Naive B cell (primary cell): ENCODE measurements at places on chromosomes 2 and 18.

DNA sequence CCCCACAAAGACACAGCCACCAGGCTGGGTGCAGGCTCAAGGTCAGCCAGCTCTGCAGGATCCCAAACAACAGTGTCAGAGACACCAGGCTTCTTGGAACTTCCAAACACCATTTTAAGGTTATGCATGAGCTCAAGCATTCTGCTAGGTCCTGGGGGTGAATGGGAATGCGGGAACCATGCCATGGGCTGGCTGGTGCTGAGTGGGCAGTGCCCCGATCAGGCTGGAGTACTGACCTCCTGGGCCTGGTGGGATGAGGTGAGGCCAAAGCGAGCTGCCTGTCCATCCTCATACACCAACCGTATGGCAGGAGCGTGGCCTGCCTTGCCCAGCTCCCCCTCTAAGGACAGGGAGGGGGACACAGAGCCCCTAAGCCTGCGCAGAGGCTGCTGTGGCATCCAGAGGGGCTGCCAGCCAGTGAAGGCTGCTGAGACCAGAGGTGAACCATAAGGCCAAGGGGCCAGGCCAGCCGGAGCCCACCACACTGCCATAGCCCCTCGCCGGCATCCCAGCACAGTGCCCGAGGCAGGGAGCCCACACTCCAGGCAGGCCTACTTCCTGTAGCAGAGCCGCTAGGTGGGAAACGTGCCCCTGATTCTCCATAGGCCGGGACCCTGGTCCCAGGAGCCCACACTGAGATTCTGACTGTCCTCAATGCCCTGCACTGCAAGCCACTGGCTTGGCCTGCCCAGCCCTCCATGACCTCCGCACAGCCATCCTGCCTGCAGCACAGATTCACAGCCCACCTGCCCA is 135.0 kb downstream of the HDAC4 start:
- no peak for DNase-seq

DNA sequence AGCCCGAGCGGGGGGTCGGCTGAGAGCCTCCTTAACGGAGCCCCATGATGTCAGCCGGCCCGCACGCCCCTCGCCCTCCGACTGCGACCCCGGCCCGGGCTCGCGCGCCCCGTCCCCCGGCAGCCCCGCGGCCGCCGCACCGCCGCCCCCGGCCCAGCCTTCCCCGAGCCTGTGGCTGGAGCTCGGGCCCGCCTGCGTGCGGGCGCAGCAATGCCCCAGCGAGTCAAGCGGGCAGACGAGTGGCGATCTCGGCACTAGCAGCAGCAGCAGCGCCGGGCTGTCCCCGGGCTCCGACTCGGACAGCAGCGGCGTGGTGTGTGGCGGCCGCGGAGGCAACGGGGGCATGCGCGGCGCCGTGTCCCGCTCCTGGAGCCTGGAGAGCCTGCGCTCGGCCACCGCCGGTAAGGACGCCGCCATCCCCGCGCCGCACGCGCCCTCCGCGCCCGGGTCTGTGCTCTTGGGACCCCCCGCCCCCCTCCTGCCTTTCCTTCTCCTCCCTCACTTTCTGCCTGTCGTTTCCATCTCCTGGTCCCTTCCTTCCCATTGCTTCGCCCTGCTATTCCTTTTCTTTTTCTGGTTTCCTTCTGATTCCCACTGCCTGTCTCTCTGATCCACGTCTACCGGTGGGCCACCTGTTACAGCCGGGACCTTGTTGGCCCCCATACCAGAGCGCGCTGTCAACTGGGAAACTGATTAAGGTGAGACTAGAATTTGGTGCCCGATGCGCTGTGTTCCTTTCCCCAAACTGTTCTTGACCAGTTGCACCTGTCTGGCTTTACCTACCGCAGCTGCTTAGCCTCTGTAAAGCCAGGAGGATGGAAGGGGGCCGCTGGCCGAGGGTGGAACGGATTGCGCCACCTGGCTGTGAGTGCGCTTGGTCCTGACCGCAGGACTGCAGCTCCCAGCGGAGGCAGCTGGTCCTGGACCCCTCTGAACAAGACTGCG is 127.4 kb downstream of the ARHGEF4 start:
- no peak for DNase-seq

DNA sequence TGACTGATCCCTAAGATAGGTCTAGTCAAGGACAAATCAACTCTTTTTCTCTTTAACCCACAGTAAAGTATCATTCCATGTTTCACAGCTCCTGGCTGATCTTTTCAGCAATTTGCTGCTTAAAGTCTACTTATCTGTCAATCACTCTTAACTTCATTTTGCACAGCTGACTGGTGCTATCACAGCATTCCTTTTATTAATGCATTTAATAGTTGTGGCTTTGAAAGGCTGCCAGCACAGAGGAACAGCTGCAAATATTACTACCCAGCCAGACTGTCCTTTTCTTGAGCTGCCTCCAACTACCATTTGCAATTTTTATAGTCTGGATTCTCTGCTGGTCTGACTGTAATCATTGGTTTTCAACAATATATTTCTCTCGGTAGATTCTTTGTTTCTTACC is 303.5 kb downstream of the STK39 start:
- no peak for DNase-seq

GRCh38 chr2:100824842-100825241 is 4.9 kb downstream of the NPAS2 start:
- no peak for DNase-seq

DNA sequence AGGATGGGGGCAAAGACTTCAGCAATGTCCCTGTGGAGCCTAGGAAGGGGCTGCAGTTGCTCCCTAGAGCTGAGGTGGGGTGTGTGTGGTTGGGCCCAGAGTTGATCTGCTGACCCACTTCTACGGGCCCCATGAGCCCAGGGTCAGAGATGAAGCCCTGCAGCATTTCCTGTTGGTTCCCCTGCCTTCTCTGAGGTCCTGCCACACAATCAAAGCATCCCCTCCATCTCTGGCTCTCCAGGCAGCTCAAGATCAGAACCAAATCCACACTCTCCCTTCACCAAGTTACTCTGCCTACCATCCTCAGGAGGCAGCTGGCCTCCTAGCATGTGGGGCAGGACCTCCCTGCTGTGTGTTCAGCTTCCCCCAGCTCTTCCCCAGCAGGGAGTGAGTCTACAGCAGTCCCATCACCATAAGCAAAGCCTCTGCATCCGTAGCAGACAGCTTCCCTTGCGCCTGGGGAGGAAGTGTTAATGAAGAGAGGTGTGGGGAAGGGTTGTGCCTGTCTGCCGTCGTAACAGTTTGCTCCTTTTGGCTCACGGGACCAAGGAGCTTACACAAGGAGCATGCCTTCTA is 26.9 kb downstream of the TMEM247 start:
- DNase-seq, result no peak

- no peak for DNase-seq
Measured at GRCh38 chr18:45413180-45413836, 202.0 kb upstream of the SLC14A2 start.

DNA sequence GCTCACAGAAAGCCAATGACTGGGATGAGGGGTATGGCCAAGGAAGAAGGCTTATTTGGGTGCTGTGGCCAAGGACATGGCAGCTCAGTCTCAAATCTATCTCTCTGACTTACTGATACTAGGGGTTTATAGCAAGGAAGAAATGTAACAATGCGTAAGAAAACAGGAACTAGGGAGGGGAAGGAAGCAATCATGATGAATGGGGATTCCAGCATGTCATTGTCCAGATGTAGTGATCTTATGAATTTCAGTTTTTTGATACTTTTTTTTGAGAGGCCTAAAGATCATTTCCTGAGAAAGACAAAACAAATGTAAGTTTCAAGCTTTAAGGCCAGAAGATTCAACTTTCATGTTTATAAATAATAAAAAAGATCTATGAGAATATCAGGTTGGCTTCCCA is 298.6 kb upstream of the FAM98A start:
- no peak for DNase-seq

DNA sequence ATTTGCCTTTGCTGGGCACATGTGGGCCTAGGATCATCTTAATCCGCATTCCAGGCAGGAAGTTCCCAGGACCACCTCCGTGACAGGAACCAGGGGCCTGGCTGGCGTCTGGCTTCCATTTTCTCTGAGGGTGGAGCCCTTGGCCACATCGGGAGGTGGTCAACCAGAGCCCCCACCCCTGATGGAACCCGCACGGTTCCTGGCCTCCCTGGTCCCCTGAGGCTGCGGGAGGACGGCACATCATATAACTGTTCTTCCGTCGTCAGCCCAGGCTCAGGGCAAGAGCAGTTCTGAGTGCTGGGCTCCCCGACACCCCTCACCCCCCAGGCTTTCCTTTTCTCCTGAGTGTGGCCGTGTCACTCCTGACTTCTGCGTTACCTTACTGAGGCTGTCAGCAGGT is 13.5 kb downstream of the ESPNL start:
- no peak for DNase-seq

GRCh38 chr2:71939588-71940535 is 207.8 kb downstream of the CYP26B1 start:
- DNase-seq, result no peak

- no peak for DNase-seq
Measured at GRCh38 chr2:149860276-149860921, 272.8 kb upstream of the MMADHC start.

- DNase-seq, result no peak
Measured at GRCh38 chr2:211766689-211767088, 771.9 kb downstream of the ERBB4 start.

DNA sequence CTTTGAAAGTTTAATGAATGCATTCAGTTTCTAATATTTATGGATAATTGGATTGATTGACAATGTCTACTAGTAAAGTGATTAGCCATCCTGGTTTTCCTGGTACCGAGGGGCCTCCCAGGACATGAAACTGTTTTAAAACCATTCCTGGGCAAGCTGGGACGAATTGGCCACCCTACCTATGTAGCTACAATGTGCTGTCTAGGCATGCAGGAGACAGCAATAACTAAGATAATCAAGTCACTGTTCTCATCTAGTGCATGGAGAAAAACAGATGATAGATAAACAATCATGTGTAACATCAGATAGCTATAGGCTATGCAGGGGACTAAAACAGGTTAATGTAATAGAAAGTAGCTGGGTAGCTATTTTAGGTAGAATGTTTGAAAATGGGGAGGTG is 67.1 kb downstream of the PMAIP1 start:
- DNase-seq, result no peak

GRCh38 chr2:64402876-64403275 is 51.1 kb upstream of the LGALSL start:
- DNase-seq, result no peak

DNA sequence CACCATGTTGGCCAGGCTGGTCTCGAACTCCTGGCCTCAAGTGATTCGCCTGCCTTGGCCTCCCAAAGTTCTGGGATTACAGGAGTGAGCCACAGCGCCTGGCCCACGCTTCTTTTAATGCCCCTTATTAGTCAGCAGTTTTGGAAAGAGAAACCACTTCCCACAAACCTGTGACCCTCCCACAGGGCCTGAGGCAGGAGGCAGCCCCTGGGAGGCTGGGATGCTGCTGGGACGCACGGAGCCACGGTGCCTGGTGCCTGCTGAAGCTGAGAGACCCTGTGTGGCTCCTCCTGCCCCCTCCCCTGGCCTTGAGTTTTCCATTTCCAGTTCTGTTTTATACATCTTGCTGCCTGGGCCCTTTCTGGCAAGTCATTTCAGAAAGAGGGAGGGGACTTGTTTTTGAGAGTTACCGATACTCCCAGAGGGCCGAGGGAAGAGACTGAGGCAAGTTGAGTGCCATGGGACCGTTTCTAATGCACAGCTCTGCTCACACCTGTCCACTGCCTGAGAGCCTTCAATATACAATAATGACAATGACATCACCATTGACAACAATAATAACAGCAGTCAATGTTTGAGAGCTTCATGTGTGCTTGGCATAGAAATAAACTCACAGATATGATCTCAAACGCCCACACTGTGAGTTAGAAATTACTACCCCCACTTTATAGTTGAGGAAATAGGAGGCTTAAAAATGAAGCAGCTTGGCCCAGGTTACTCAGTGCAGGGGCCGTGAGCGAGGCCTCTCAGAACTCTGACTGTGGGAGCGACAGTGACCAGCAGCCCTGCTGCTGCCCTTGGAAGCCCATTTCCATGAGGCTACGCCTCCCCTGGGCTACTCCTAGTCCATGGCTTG is 78.1 kb upstream of the YWHAQ start:
- no peak for DNase-seq

GRCh38 chr2:206518997-206519396 is 75.7 kb downstream of the ADAM23 start:
- no peak for DNase-seq

GRCh38 chr2:79910643-79911042 is 393.9 kb downstream of the LRRTM1 start:
- DNase-seq, result no peak

DNA sequence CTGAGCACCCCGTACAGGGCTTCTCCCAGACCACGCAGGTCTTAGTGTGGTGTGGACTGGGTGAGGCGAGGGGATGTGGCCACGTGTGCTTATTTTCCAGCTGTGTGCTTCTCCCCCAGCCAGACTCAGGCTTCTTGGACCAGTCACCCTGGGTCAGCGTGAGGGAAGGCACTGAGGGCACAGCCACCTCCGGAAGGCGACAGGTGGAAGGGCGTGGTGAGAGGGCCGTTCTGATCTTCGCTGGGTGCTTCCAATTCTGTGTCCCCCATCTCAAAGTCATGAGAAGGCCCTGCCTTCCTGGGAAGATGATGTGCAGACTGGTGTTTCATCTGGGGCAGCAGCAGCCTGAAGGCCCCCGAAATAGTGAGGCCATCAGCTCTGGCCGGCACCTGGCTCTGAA is 169.7 kb upstream of the MYCN start:
- DNase-seq, result no peak

DNA sequence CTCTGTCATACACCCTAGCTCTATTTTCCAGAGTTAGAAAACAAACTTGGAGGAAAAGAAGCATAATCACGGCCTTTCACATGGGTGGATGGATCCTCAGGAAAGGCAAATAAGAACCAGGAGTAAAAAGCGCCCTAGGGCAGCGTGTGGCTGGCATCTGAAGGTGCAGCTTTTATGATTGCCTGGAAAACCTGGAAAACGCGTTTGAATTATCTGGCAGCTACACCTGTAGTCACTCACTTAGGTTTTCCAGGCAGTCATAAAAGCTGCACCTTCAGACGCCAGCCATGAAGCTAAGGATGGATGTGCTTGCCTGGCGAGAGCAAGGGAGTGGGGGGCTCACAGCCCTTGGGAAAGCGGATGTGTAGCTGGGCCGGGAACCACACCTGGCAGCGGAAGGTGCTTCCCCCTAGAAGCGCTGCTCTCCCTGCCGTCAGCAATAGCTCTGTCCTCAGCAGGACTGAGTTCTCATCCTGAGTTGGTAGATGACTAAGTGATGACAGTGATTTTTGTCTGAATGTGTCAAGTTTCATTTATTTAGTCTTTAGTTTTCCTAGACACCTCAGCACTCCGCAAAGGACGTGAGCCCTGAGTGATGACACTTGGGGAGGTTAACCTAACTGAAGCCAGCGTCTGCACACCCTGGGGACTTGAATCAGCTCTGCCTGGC is 82.0 kb downstream of the DCDC2C start:
- DNase-seq, result no peak

- DNase-seq, result no peak
Measured at GRCh38 chr2:8819194-8819593, 18.2 kb downstream of the KIDINS220 start.

- peak; percentile 15 for DNase-seq
Measured at GRCh38 chr18:22983175-22983574, 50.0 kb downstream of the RBBP8 start.

DNA sequence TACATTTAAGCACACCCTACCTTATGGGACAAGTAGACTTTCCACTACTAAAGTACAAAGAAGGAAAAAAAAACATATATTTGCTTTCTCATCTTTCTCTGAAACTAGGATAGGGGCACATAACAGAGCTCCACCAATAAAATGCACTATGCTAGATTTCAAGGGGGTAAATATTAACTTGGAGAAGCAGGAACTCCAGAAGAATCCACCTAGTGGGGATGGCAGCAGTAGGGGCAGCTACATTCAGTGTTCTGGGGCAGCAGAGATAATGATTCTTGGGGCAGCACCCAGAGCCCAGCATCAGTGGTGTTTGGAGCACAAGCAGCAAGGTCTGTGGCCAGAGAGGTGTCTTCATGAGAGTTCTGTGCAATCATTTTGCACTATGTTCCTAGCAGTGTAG is 64.7 kb downstream of the DTNB start:
- DNase-seq, result no peak
